NCI-H1417 treated with DMSO at 0.1 percent for 48 hours (cell line): ENCODE measurements at places on chromosomes 3 and 15.

GRCh38 chr3:25495726-25496253 lies 67.7 kb downstream of the RARB start:
- DNase-seq = no peak

GRCh38 chr3:72245183-72245811 lies 460.3 kb upstream of the PROK2 start:
- no peak for DNase-seq

GRCh38 chr3:94647131-94647530 lies 584.3 kb downstream of the NSUN3 start:
- DNase-seq = no peak

DNA sequence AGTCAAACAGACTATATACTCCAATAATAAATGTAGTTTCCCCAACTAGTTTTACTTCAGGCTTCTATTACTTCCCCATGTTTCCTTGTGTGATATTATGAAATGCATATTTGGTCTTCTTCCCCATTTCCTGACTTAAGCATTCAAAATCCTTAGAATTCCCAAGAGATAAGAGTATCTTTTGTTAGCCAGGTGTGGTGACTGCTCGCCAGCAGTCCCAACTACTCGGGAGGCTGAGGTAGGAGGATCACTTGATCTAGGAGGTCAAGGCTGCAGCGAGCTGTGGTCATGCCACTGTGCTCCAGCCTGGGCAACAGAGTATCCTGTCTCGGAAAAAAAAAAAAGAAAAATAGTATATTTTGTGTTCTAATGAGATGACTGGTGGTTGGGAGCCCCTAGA lies 72.7 kb upstream of the UBE2E2 start:
- no peak for DNase-seq

- no peak for DNase-seq
These were observed 69.3 kb downstream of the TBC1D2B start for GRCh38 chr15:78007964-78008886.

DNA sequence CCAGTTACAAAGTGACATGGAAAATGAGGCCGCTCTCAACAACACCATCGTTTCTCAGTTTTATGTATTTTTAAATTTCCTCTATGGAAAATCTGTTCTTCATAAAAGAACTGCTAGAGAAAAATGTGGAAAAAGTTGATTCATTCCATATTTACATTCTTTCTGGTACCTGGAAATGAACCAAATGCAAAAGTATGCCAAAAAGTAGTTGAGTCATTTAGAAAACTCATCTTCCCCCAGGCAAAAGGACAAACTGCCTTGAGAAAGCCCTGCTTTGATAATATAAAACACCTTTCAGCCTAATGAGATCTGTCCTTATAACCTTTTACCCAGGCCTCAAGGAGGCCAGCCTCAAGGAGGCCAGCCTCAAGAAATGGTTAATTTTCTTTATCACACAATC lies 283.0 kb upstream of the VEPH1 start:
- no peak for DNase-seq

DNA sequence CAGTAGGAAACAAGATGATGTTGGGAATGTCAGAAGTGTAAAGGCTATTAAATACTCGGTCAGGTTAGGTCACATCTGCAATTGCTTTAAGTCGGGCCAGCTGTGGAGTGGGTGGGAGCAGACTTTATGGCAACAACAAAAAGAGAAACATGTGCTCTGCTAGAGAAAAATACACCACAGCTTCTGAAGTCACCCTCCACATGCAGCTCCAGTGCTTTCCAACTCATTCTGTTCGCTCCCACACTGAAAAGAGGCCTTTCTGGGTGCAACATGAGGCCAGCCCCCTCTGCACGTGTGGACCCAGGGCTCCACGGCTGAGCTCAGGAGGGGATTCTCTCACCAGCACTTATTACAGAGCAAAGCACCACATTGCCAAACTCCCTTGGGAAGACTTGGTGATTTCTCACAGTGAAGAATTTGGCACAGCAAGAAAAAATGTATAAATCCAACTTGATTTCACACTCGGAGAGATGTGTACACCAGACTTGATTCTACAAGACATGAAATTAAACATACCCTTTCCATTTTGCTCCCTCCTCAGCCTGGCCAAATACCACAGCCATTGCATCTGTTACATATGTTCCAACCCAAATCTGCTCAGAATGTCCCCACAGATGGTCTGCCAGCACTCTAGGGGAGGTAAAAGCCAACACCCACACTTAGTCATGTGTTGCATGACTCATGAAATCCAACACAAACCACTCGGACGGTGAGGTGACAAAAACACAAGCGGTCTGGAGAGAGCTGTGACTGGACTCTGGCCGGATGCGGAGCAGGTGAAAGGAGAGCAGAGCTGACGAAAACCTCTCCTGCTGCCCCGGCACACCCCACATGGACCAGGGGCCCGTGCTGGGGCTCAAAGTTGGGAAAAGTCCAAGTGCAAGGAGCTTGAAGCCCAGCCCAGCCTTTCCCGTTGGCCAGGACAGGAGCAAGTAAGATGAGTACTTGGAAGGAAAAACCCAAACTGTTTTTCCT lies 74.6 kb downstream of the ITGB5 start:
- no peak for DNase-seq

- DNase-seq = no peak
These were observed 296.8 kb upstream of the CHRM5 start for GRCh38 chr15:33671456-33671855.
